ENCODE measurements at places on chromosomes 5 and 9.

- no peak for DNase-seq
Measured at GRCh38 chr9:111943746-111944145, 47.1 kb downstream of the UGCG start.

DNA sequence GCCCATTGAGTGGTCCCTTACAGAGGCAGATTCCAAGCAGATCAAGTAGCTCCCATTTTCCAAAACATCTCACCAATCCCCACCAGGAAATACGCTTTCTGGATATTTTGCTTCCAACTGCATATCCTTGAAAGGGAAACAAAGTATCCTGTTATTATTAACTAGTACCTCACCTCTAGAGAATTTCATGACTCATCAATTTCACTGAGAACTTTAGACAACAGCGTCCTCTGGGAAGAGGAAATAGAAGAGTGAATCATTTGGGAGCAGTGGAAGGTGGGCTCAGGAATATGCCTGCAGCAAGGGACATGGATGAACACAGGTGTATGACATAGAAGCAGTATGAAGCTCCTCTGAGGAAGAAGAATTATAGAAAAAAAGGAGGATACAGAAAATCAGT, 186.7 kb downstream of the MARCHF11 start:
- no peak for DNase-seq

DNA sequence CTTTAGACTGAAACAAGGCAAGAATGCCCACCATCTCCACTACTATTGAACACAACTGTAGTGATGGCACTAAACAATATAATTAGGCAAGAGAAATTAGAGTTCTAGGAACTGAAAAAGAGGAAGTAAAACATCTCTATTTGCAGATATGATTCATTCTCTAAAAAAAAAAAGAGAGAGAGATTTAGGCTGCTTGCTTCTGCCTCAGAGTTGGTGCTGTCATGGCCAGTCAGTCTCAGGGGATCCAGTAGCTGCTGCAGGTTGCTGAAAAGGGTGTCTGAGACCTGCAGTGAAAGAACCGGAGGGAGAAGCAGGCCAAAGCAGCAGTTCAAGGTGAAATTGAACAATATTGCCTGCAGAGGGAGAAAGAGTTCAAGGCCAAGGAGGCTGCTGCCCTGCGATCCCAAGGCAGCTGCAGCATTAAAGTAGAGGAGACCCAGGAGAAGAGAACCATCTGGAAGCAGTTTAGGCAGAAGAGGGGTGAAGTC, 72.5 kb downstream of the AP3B1 start:
- DNase-seq: no peak

- no peak for DNase-seq
Measured at GRCh38 chr5:148828511-148829247, 2.3 kb downstream of the ADRB2 start.

- no peak for DNase-seq
Measured at GRCh38 chr9:76441551-76442322, 17.2 kb upstream of the GCNT1 start.

- DNase-seq: no peak
Measured at GRCh38 chr9:89695441-89695891, 90.7 kb downstream of the GADD45G start.

- no peak for DNase-seq
Measured at GRCh38 chr9:87606841-87607521, 109.3 kb downstream of the DAPK1 start.

All from T-helper 17 cell (primary cell).